ENCODE measurements at places on chromosomes 4 and X. TPM values are rescaled to one million over a fixed set of nuclear protein-coding genes. Genes with fewer than 3 reads are reported as not detected.

The CT47A1 gene
- total RNA-seq, result not detected

The IQCM gene
- total RNA-seq, result not detected

The RTL3 gene
- not detected for total RNA-seq

The LRCH2 gene
- total RNA-seq, result 3.9 TPM

The FGFBP2 gene
- total RNA-seq, result 0.58 TPM

The CDKL5 gene
- total RNA-seq, result 12.1 TPM
